RWPE2 (cell line): ENCODE measurements at places on chromosomes 13 and 19.

DNA sequence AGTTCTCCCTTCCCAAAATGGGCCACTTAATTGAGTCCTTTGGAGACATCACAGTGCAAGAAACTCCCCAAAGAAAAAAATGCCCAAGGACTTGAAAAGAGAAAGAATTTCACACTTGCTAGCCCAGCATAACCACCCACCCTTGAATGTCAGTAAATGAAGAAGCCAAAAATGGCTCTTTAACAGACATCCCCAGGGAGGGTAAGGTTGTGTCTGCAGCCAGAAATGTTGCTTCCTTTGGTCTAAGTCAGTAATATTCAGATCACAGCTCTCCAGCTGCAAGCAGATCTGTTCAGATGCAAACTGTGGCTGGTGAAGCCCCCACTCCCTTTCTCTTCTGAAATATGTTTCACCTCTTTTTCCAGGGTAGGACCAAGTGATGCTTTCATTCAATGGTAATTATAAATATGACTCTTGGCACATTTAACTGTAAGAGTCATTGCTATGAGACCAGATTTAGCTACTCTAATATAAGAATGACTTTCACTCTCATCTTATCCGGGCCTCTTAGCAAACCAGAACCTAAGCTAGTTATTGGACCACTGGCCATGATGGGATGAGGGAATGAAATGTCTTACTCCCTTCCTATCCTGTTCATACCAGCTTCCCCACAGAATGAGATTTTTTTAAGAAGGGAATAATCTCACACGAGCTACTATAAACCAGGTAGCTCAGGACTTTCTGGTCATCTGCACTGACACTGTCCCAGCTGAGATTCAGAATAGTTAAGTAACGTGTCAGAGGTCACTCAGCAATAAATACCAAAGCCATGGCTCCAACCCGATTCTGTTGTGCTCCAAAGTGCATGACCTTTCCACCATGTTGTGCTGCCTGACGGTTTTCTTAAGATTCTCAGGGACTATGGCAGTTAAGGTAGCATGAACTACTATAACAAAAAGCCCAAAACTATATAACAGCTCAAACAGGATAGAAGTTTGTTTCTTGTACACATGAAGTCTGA, 234.1 kb downstream of the FOXO1 start:
- no peak for DNase-seq

DNA sequence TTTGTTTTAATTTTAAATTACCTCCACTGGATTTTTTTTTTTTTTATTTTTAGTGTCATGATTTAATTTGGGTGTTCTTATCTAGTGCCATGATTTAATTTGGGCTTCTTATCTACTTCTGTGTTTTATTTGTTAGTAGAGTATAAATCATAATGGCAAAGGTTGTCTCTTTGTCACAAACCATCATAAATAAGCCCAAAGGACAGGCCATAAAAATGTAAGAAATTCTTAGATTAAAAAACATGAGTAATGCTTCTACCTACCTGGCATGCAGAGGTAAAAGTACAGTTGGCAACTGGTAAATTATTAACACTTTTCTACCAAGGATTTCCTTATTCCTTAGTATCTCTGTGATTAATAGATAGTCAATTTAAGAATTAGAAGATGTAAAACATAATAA, 55.2 kb downstream of the ERCC5 start:
- no peak for DNase-seq

- DNase-seq: no peak
Measured at GRCh38 chr13:112928972-112929782, 39.8 kb upstream of the MCF2L start.

- no peak for DNase-seq
Measured at GRCh38 chr13:68160466-68160865, 930.3 kb upstream of the PCDH9 start.

DNA sequence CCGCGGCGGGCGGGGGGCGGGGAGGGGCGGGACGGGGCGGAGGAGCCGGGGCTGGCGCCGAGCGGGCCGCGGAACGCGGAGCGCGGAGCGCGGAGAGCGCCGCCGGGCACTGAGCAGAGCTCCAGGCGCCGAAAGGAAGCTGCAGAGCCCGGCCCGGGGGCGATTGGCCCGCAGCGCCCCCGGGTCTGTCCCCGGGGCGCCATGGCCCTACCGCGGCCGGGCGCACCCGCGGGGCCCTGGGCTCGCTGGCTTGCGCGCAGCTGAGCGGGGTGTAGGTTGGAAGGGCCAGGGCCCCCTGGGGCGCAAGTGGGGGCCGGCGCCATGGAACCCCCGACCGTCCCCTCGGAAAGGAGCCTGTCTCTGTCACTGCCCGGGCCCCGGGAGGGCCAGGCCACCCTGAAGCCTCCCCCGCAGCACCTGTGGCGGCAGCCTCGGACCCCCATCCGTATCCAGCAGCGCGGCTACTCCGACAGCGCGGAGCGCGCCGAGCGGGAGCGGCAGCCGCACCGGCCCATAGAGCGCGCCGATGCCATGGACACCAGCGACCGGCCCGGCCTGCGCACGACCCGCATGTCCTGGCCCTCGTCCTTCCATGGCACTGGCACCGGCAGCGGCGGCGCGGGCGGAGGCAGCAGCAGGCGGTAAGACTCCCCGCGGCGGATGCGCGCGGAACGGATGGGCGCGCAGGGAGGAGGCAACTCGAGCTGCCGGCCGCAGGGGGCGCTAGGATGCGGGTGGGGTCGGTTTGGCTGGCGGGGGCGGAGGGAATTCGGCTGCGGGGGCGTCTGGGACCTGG, at the start of gene PDE4A:
PDE4A (plus strand) TSS at position 95 of the 796 bp plus-strand sequence; CDS start at position 322, 227 bp downstream.
- DNase-seq: no peak

GRCh38 chr13:73286942-73287620, 228.3 kb downstream of the KLF5 start:
- DNase-seq: peak; percentile 32

- DNase-seq: no peak
Measured at GRCh38 chr19:45200568-45200967, 22.0 kb downstream of the BLOC1S3 start.

DNA sequence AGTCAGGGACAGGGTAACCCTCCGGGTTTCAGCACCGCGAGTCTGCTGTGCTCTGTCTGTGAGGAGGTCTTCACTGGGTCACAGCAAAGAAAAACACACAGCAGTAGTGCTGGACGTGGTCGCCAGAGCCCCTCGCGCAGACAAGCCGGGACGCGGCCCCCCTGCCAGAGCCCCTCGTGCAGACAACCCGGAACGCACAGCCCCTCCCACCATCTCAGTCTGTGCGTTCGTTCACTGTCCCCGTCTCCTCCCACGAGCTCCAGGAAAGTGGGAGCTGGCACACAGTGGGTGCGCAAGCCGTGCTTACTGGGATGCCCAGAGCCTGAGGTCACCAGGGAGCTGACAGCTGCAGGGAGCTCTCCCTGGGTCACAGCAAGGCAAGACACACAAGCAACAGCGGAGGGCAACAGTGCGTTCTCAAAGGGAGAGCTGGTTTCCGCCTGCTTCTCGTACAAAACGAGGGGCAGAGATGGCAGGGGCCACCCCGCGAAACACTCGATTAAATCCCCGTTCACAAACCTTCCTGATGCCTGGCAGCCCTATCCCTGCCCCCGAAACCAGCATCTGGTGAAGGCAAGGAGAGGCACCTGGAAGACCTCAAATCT, 3.2 kb upstream of the PLPP2 start:
- DNase-seq: no peak

DNA sequence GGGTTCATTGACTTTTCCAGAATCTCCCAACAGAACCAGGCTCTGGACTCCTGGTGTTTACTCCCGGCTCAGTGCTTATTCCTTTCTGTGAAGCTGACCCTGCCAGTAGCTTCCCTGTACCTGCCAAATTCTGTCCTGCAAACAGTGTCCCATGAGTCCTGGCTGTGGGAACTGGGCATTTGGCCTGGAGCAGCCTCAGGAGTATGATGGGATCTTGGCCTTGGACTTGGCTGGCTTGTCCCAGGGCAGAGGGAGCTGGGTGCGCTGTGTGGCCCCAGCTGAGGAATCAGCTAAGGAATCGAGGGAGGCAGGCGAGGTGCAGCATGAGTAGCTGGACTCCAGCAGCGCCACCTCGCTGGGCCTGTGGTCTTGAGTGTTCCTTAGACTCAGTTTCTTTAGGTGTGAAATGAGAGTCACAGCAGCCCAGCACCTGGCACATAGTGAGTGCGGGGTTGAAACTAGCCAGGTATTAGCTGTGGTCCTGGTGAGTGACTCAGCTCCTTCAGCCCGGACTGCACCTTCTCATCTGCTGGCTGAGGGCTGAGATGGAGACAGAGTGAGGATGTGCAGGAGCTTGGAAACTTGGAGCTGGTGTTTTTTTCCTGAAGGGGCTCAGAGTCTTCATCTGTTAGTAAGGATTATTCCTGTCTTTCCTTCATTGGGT, 10.4 kb downstream of the CLASRP start:
- no peak for DNase-seq

DNA sequence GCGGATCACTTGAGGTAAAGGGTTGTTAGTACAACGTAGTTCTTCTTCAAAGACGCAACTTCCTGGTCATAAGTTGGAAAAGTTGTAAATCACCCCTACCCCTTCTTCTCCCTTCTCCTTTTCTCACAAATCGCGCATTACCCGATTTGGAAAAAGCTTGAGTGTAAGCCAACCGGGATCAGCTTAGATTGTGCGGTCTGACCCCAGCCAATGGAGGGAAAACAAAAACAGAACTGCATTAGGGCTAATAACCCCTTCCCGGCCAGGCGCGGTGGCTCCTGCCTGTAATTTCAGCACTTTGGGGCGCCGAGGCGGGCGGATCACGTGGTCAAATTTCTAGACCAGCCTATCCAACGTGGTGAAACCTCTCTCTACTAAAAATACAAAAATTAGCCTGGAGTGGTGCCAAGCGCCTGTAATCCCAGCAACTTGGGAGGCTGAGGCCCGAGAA, 806 bp downstream of the ZNF90 start:
- DNase-seq: no peak

DNA sequence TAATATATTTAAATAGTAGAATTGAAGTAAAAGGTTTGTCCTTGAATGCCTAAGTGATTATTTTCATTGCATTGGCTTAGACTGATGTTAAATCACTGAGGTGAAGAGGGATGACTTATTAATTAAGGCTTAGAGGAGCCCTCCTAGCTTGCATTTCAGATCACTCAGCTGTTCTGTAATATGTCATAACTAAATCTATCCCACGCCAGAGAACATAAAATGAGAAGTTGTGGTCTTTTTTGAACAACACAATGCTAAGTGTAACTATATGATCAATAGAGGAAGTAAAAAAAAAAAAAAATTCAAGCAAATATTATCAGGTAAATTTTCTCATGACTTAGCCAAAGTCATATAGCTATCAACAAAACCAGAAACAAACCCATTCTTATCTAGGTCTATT, 752.2 kb downstream of the GPC5 start:
- DNase-seq: no peak

DNA sequence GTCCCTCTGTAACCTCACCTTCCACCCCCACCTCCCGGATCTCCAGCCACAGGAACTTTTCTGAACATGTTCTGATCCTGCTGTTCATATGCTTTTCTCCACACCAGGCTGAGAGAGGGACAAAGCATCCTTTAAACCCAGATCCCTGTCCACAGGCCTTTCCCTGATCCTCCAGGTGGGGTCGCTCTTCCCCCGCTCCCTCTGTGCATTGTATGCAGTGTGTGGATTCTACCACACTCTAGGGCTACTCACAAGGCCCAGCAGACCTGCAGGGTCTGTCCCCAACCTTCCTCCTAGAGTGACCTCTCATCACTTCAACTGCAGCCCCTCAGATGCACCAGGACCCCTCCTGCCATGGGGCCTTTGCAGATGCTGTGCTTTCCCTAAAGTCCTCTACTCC, 1200.6 kb downstream of the UQCRFS1 start:
- no peak for DNase-seq

DNA sequence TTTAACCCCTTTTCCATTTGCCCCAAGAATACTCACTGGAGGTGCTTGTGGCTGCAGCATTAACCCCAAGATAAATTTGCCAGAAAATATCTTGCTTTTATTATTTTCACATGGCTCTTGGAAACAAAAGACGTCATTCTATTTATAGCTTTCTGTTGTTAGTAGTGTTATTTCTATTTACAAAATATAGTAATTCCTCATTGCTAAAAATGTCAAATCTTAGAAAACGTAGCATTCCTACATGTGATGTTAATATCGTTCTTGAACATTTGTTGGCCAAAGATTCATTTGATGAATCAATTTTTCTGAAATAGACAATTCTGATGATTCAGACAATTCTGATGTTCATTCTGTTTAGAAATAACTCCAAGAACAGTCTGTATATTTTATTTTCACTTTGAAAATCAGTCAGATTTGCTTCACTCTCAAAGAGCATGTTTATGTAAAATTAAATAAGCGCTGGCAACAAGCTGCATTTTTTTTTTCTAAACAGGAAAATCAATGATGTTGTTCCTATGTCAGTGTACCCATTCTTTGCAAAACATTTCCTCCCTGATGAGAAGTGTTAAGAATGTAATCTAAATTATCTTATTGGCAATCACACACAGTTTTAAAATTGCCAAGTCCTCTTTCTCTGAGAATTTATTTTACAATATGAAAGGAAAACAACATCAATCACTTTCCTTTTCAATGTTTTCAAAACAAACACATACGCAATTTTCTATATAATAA, 334.0 kb downstream of the KCTD12 start:
- no peak for DNase-seq

DNA sequence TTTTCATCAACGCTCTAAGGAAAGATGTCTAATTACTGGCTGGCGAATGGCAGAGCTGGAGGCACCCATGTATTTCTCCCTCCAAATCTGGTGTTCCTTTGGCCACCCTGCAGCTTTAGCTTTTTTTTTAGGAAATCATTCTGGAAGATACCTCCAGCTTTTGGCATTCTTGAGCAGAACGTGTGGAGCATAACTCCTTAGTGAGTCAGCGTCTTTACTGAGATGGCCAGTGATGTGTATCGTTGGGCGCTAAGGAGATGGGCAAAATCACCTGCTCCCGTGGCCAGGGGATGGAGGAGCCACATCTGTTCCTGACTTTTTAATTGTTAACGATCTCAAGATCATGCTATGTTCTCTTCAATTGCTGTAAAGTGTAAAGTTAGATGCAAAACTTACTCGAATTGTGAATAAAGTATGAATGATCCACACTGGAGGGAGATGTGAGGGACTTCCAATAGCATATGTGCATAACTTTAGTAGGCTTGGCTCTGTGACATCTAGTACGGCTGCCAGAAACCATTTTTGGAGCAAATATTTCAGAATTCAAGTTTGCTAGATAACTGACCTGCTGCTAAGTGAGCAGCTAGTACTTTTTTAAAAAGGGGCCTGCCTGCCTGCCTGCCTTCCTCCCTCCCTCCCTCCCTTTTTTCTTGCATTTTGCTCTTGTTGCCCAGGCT, 24.4 kb upstream of the C1QTNF9 start:
- no peak for DNase-seq

- no peak for DNase-seq
Measured at GRCh38 chr19:5627395-5627904, 4.6 kb downstream of the SAFB start.

GRCh38 chr19:19938449-19938848, 37.7 kb downstream of the ZNF93 start:
- no peak for DNase-seq
